ENCODE measurements at places on chromosomes 16 and 17.
A peak's percentile ranks its signal among the peaks of the same experiment; 100 is the strongest.

- DNase-seq, result no peak
Observed at GRCh38 chr17:29622337-29623282, at the start of gene CORO6. Gene CORO6, minus strand, starts transcription at chr17:29622912. Its CDS starts 1,491 bp downstream, at chr17:29621421.

DNA sequence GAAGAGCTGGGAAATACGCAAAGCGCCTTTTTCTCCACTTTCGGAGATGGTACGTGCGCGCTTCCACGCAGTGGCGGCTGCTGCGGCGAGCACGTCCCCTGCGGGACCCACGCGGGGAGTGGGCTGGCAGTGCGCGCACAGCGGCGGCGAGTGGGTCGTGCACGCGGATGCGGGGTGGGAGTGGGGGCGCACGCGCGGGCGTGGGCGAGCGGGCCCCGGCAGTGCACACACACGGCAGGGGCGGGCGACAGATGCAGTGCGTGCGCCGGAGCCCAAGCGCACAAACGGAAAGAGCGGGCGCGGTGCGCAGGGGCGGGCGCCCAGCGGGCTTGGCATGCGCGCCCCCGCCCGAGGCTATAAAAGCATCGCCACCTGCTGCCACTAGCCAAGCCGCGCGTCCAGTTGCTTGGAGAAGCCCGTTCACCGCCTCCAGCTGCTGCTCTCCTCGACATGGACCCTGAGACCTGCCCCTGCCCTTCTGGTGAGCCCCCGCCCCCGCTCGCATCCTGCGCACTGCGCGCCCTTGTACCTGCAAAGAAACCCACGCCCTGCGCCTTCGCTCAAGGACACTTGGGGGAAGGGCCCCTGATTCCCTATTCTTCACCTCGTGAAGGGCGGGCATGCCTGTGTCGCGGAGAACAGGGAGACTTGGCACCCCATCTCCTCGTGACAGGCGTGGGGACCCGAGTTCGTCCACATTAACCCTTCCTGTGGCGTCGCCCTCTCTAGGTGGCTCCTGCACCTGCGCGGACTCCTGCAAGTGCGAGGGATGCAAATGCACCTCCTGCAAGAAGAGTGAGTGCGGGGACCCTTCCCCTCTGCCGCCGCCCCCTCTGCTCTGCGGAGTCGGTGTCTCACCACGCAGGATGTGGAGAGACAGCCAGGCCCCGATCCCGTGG, at the start of gene MT3:
Gene MT3, plus strand, starts transcription at position 388 of the 899 bp plus-strand sequence. Its CDS starts 63 bp downstream, at position 451.
- DNase-seq, result peak; percentile 6

- no peak for DNase-seq
Observed at GRCh38 chr17:47815106-47815918, 6.3 kb downstream of the OSBPL7 start.

- no peak for DNase-seq
Observed at GRCh38 chr17:72916991-72917390, 175.5 kb downstream of the SLC39A11 start.

GRCh38 chr17:36494674-36495073, 8.2 kb downstream of the ZNHIT3 start:
- DNase-seq, result no peak

GRCh38 chr17:68777243-68777855, 176.2 kb upstream of the FAM20A start:
- peak; percentile 4 for DNase-seq

- DNase-seq, result peak; percentile 72
Observed at GRCh38 chr17:82524540-82524939, 5.0 kb downstream of the FOXK2 start.

DNA sequence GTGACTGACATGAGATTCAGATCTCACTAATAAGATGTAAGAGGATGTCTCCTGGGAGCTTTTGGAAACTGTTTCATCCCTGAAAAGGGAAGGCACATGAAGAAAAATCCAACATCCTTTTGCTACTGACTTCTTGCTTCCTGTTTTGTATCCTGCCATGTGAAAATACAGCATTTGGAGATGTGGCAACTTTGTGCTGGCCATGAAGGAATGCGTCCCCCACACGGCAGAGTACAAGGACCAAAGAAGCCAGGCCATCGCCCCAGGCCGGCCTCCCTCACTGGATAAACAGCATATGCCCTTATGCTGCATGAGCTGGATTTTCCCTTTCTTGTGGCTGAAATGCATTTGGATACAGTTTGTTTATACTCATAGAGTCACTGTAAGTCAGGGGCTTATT, 5.5 kb upstream of the HASPIN start:
- DNase-seq, result no peak

Data from NCI-H2081 treated with DMSO at 0.1 percent for 48 hours (cell line).